ENCODE measurements at places on chromosomes 5 and 9.

GRCh38 chr5:88825584-88826315 is 57.2 kb downstream of the MEF2C start:
- DNase-seq, result no peak

GRCh38 chr9:89903141-89903475 is 298.3 kb downstream of the GADD45G start:
- no peak for DNase-seq

GRCh38 chr5:402615-403359 is 40.2 kb upstream of the EXOC3 start:
- DNase-seq, result no peak

GRCh38 chr5:40995801-40996586 is 75.1 kb downstream of the MROH2B start:
- DNase-seq, result no peak
